Non-pigmented ciliary epithelial cell (primary cell): ENCODE measurements at places on chromosomes 7 and 10.
A peak's percentile ranks its signal among the peaks of the same experiment; 100 is the strongest.

- DNase-seq: peak; percentile 17
Observed at GRCh38 chr7:42380401-42380800, 143.4 kb upstream of the GLI3 start.

GRCh38 chr10:69407621-69408301 lies 9.0 kb downstream of the TACR2 start:
- no peak for DNase-seq

- DNase-seq: no peak
Observed at GRCh38 chr7:144731661-144732351, 104.0 kb downstream of the TPK1 start.

DNA sequence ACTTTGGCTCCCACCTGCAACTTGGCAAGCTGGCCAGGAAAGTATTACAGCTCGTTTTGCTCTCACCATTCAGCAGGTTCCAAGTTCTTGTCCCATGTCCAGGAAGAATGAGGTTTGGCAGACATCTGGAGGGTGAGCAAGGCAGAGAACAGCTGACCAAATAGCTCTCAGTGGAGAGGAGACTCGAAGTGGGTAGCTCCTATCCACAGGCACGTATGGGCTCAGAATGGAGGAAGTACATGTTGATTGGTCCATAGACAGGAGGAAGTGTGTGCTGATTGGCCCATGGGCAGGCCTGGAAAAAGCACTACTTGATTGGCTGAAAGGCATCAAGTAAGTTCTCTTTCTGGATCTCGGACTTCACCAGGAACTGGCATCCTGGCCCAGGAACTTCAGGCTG lies 3.0 kb upstream of the NCAPG2 start:
- DNase-seq: no peak

- DNase-seq: peak; percentile 64
Observed at GRCh38 chr7:47666164-47666862, 84.4 kb upstream of the TNS3 start.

- peak; percentile 67 for DNase-seq
Observed at GRCh38 chr10:104293011-104293410, 24.0 kb downstream of the GSTO2 start.

GRCh38 chr7:24982917-24983316 lies 2.9 kb upstream of the OSBPL3 start:
- no peak for DNase-seq

DNA sequence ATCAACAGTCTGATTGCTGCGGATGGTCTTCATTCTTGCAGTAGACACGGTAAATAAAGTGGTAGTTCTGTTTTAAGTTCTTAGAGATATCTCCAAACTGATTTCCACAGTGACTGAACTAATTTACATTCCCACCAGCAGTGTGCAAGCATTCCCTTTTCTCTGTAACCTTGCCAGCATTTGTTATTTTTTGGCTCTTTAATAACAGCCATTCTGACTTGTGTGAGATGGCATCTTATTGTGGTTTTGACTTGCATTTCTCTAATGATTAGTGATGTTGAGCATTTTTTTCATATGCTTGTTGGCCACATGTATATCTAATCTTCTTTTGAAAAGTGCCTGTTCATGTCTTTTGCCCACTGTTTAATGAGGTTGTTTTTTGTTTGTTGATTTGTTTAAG lies 30.2 kb upstream of the CXCL12 start:
- DNase-seq: no peak

GRCh38 chr10:96700374-96701099 lies 19.8 kb downstream of the PIK3AP1 start:
- no peak for DNase-seq

DNA sequence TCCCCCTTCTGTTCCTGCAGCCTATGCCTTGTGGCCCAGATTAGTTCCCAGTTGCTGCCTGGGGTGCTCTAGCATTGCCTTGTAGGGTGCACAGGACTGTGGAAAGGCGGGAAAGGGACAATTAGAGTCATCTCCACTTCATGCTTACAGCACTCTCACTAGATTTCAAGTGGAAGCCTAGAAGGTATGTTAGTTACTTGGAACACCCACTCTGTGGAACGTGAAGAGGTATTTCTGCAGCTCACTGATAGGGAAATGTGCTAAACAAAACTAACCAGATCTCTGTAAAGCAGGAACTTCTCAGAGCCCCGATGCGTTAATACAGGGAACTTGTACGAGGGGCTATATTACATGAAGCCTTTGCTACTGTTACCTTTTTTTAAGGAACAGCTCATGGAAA lies 19.4 kb downstream of the STMP1 start:
- DNase-seq: no peak

DNA sequence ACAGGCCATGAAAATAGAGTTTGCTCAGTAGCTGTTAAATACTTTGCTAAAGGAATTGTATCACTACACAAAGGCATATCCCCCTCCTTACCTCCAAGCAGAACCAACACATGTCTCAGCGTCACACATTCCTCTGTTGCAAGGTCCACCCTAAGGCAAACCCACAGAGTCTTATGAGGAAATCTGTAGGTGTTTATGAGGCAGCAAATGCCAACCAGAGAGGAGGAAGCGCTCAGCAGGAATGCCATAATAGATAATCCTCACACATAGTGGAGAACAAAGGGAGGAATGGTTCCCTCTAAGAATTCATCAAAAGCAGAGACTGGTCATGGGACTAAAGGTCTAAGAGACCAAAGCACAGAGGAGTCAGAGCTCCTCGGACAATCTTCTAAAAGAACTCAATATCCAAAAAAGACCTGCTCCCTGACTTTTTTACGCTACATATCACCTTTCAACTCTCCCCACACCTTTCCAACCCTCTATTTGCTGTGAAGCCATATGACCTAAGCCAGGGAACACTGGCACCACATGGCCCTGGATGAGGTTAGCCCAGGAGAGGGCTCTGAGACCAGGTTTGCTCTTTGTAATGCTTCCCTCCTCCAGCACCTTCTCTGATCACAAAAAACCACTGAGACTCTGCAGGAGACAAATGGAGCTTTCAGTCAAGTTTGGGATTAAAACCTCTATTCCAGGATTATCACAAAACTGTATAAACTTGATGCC lies 7.3 kb downstream of the SLC25A13 start:
- no peak for DNase-seq

GRCh38 chr7:123367484-123368122 lies 166.8 kb downstream of the IQUB start:
- DNase-seq: no peak

- DNase-seq: no peak
Observed at GRCh38 chr7:33958104-33958503, 52.8 kb downstream of the BMPER start.

DNA sequence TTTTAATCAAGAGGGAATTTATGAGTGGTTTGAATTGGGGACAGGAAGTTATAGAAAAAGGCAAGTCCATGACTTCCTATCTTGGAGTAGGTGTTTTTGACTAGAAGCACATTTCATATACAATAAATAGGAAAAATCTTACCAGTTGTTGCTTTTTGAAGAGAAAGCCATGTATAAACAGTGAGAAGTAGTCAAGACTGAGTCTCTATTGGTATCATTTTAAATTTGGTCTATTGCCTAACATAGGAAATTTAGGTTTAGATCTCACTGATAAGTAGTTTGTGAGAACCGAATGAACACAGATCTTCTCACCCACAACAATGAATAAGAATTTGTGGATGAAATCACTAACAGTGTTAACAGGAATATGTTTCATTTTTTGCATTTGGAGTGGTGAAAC lies 387.2 kb downstream of the BBS9 start:
- DNase-seq: no peak

GRCh38 chr7:127578036-127578684 lies 7.2 kb downstream of the GCC1 start:
- no peak for DNase-seq
